ENCODE measurements at places on chromosomes 5 and 9.

DNA sequence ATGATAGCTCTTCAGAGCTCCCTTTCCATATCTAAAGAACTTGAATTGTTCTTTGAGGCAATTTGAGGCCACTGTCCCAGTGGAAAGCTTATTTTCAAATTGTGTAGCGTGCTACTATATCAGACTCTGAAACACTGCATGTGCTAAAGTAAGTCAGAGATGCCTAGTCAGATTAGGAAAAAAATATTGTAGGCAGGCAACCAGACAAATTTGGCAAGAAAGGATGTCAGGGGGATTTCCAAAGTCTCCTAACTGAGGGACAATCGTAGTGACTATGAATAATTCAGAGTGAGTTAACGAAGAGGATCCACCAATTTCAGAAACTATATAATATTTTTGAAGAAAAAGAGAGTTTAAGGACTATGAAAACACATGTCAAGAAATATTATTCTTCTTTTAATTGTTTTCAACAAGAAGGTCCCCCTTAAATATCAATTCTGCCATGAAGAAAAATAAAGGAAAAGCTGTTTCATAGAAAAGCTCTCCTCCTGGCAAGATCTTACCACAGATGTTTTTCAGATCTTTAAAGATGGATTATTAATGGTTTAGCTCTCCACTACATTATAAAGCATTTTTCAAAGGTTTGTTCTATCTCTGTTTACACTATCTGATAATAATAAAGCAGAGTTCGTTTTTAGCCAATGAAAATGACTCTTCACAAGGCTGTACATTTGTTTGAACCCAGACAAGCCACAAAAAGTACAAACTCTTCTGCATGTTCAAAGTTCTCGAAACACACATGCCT, 273.5 kb upstream of the PTGER4 start:
- peak; percentile 81 for DNase-seq

DNA sequence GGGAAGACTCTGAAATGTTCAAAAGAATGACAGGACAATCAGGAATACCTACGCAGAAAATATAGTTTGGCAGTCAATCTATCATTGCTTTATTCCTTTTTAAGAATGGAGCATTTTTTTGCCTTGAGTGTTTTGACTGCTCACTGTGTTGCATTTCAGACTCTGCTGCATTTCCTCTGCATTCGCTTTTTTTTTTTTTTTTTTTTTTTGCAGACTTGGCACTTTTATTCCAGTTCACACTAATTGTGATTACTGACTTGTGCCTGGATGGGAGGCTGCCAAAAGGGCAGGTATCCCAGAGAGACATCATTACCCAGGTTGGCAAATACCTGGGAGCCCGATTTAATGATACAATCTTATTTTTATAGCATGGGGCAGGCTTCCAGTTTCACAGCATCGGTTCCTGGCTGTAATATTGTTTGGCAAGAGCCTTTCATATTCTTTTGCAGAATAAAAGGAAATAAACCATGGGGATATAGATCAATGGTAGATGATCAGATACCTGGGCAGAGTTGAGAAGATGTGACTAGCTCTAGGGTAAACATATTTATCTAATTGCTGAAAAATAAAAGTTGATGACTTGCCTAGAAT, 1132.6 kb downstream of the MAT2B start:
- no peak for DNase-seq

- DNase-seq: no peak
Observed at GRCh38 chr5:138967791-138968448, 92.8 kb upstream of the LRRTM2 start.

DNA sequence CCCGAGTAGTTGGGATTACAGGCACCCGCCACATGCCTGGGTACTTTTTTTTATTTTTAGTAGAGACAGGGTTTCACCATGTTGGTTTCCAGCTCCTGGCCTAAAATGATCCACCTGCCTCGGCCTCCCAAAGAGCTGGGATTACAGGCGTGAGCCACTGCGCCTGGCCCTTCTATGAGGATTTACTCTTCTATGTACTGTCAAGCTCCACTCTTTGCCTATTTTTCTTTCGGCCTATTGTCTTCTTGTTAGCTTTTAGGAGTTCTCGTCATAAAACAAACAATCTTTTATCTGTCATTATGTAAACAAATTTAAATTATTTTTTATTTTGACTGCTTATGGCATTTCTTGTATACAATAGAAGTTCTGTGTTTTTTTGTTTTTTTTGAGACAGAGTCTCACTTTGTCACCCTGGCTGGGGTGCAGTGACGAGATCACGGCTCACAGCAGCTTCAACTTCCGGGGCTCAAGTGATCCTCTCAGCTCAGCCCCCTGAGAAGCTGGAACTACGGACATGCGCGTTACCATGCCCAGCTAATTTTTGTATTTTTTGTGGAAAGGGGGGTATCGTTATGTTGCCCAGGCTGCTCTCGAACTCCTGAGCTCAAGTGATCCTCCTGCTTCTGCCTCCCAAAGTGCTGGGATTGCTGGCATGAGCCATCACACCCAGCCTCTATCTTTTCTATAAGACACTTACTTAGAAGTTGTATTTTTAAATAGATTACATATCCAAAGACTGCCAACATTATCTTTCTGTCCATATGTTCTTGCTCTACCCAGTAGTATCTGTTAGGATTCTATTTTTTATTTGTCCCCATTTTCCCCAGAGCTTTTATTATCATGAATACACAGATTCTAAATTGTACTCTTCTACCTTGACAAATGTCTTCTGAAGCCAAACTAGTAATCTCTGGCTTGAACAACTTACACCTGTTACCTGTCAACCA, 29.2 kb downstream of the CSNK1A1 start:
- DNase-seq: no peak

- no peak for DNase-seq
Observed at GRCh38 chr5:87944553-87945285, 323.9 kb downstream of the TMEM161B start.

GRCh38 chr9:88224938-88225337, 86.7 kb upstream of the SPATA31C2 start:
- no peak for DNase-seq

GRCh38 chr9:105510024-105510423, 47.9 kb upstream of the FKTN start:
- peak; percentile 91 for DNase-seq

GRCh38 chr9:9631284-9631683, 981.5 kb downstream of the PTPRD start:
- DNase-seq: no peak

DNA sequence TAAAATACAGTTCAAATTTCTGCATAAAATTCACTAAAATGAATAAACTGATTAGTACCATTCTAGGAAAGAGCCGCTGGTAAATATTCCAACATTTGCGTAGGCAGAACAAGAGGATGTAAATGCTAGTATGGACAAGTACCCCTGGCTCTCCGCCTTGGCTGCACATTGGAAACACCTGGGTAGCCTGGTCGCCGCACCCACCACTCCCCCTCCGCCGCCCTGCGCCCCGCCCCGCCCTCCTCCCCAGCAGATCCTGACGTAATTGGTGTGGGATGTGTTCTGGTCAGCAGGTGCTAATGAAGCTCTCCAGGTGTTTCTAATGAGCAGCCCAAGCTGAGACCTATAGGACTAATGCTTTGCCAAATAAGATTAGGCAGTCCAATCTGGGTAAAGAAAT, 225.7 kb downstream of the FRMD3 start:
- DNase-seq: no peak

DNA sequence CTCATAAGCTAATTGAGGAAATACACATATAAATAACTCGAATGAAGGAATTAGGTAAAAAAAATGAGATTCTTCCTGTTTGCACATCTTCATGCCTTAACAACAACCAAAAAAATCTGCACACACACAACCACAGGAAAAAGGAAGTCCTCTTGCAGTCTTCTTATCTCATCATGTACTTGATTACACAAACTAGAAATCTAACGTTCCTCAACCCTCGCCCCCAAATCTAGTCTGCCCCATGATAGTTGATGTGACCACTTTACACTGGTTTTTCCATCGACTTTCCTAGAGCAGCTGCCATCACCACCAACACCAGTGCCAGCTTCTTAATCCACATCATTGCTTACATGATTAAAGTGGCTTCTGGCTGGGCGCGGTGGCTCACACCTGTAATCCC, 31.2 kb upstream of the RNU6ATAC start:
- DNase-seq: peak; percentile 41

- no peak for DNase-seq
Observed at GRCh38 chr5:149496917-149497316, 54.3 kb downstream of the CSNK1A1 start.

- no peak for DNase-seq
Observed at GRCh38 chr5:143471666-143472464, 68.4 kb upstream of the NR3C1 start.

DNA sequence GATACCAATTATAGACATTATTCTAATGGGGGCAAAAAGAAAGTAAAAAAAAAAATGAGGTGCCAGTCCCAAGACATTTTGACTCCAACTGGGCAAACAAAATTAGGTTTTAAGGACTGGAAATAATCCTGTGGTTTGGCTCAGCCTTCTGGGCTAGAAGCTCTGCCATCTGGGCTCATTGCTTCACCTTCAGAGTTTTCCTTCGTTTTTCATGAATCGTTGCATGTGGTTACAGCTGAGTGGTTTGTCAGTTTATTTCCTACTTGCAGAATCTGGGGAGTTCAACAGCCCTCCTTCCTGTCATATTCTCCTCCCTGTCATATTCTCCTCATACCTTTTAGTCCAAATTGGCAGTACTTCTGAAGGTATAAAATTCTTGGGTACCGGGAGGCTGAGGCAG, 12.0 kb downstream of the UGT3A2 start:
- no peak for DNase-seq

DNA sequence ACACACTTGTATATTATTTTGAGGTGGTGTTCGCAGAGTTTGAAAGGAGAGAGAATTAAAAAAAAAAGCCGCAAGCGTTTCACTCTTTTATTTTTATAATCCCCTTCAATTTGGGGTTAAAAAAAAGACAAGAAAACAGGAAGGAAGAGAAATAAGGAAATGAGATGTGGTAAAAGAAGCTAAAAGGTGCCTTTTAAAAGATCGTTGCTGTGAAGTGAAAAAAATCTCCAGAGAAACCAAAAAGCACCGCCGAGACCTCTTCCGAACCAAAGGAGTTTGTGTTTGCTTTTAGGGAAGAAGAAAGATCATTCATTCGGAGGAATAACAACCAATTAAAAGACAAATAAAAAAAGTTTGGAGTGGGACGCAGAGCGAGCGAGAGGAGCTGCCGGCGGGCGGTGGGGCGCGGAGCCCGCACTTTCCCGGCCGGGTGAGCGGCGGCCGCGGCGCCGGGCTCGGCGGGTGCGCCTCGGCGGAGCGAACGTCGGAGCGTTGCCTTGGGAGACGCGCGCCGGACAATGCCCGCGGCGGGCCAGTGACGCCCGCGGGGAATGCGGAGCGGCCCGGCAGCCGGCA, 355 bp downstream of the TLE4 start:
- peak; percentile 61 for DNase-seq

DNA sequence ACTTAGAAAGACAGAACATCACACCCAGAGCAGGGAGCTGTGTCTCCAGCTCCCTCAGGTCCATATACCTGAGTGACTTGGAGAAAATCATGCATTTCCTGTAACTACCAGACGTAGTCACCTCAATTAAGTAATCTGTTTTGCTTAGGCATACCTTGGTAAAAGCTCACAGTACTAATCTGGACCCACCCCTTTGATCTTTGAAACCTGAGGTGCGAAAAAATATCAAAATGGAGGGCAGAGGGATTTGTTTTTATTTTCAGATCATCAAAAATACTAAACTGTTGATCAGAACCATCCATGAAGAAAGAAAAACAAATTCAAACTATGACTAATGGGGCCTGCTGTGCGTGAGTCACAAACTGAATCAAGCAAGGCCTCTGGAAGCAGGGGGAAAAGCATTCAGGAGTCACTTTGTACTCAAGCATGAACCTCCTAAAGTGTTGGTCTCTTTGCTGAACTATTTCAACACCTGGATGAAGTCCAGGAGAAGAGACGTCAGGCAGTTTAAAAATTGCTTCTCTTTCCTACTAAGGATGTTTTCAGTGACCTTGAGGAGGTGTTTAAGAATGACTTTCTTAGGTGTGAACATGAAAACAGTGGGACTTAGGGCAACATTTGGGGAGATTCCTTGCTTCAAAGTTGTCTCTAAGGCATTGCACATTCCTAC, 76.3 kb downstream of the MUSK start:
- peak; percentile 39 for DNase-seq

- DNase-seq: peak; percentile 46
Observed at GRCh38 chr9:21984101-21984500, 10.1 kb downstream of the CDKN2A start.

DNA sequence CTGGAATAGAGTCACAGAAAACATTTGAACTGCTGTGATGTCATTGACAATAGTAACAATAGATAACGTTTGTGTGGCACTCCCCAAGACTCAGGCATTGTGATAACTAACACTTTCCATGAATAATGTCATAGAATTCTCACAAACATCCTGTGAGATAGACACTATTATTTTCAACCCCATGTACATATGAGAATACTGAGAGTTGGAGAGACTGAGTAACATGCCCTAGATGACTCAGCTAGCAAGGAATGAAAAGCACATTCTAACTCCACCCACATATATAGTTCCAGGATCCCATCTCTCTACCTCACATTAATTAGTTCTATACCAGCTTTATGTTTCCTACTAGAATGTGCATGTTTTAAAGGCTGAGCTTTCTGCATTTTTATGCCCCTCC, 71.4 kb downstream of the ASTN2 start:
- DNase-seq: no peak

DNA sequence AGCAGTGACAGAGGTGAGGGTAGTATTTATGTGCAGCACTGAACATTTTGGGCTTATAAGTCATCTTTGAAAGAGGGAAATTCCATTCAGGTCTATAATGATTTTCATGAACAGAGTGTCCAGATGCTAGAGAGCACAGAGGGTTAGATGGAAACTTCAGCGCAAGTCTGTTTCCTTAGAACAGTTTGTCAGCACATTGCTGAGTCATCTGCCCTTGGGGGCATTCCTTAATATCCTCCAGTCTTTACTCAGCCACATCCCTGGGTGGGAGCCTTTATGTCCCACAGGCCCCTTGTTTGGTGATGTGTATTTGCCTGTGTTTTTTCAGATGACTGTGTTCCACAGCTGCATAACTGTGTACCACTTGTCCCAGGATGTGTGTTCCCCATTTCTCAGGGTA, 138.5 kb upstream of the S1PR3 start:
- no peak for DNase-seq

GRCh38 chr5:136768457-136768856, 403.1 kb upstream of the TRPC7 start:
- DNase-seq: no peak

GRCh38 chr5:176152191-176152929, 85.9 kb upstream of the SIMC1 start:
- no peak for DNase-seq

GRCh38 chr9:77980622-77981021, 51.0 kb downstream of the GNAQ start:
- DNase-seq: peak; percentile 52

GRCh38 chr9:114390952-114391351, 3.2 kb upstream of the AKNA start:
- DNase-seq: no peak

GRCh38 chr5:60229691-60230185, 336.2 kb upstream of the PDE4D start:
- no peak for DNase-seq

GRCh38 chr5:107712359-107712870, 41.7 kb upstream of the EFNA5 start:
- DNase-seq: no peak

- peak; percentile 56 for DNase-seq
Observed at GRCh38 chr5:149114403-149115312, 26.6 kb upstream of the ABLIM3 start.
